ENCODE measurements at places on chromosomes 1 and 21.

DNA sequence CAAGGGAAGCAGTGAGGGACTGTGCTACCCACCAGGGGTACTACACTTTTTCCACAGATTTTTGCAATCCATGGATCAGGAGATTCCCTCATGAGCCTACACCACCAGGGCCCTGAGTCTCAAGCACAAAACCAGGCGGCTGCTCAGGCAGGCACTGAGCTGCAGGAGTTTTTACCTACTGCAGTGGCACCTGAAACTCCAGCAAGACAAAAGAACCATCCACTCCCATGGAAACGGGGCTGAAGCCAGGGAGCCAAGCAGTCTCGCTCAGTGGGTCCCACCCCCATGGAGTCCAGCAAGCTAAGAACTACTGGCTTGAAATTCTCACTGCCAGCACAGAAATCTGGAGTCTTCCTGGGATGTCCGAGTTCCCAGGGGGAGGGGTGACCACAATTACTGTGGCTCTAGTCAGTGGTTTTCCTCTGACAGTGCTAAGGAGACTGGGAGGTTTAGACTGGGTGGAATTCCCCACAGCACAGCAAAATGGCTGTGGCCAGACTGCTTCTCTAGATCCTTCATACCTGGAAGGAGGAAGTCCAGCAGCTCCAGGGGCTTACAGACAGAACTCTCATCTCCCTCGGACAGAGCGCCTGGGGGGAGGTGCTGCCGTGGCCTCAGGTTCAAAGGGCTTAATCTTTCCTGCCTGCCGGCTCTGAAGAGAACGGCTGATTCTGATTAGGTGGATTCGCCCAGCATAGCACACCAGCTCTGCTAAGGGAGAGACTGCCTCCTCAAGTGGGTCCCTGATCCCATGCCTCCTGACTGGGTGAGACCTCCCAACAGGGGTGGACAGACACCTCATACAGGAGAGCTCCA is 437.8 kb downstream of the LTN1 start:
- no peak for DNase-seq

- no peak for DNase-seq
Measured at GRCh38 chr1:107405236-107405635, 264.4 kb downstream of the NTNG1 start.

GRCh38 chr21:31334648-31335121 is 9.4 kb downstream of the TIAM1 start:
- DNase-seq, result no peak

- DNase-seq, result no peak
Measured at GRCh38 chr1:200437556-200438203, 27.8 kb upstream of the ZNF281 start.

DNA sequence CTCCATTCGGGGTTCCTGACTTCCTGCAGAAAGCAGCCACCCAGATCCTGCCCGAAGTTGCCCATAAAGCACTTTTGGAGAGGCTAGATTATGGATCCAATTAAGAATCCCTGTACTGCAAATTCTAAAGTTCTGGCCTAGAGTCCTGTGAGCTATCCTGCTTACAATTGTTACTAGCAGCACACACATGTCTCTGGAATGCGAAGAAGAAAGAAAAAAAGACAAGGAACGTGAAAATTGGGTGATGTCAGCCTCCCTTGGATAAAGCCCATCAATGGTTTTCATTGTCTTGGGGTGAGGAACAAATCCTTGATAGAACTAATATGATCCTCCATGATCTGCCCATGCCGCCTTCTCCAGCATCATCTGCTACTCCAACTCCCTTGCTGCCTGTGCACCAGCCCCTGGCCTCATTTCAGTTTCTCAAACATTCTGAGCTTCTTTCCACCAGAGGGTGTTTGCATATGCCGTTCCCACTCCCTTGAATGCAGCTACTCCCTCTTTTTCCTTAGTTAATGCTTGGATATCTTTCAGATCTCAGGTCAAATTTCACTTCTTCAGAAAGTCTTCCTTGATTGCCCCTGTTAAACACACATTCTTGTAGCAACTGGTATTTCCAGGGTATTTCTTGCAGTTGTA is 94.0 kb downstream of the ST6GALNAC5 start:
- DNase-seq, result no peak

DNA sequence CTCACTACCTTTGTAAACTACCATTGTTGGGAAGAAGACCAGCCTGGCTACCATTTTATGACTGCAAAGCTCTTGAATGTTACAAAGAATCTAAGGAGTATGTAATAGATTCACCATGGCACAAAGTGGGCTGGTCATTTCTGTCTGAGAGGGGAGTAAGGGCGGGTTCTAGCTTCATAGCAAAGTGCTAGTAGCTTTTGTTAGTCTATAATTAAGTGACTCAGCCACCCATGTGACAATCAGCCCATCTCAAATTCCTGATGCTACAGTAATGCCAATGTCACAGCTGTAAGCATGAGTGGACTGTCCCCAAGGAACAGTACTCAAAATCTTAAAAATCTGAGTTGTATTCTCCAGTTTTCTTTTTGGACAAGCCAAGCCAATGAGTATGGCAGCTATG is 15.4 kb upstream of the OTUD3 start:
- DNase-seq, result no peak

DNA sequence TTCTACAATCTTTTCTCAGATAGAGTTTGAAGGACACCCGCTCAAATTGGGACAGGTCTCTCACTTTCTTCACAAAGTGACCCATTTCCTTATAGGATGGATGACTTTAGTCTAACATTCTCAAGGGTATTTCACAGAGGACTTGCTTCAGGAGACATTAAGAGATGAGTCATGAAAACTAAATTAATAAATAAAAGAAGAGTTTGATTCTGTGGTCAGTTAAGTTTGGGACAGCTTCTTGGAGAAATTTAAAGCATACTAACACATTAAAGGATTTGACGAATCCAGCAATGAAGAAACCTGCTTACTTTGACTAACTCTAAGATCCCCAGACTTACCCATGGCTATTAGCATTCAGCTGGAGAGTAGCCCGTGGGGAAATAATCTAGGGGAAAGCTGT is 95.6 kb upstream of the RAB3GAP2 start:
- DNase-seq, result no peak

DNA sequence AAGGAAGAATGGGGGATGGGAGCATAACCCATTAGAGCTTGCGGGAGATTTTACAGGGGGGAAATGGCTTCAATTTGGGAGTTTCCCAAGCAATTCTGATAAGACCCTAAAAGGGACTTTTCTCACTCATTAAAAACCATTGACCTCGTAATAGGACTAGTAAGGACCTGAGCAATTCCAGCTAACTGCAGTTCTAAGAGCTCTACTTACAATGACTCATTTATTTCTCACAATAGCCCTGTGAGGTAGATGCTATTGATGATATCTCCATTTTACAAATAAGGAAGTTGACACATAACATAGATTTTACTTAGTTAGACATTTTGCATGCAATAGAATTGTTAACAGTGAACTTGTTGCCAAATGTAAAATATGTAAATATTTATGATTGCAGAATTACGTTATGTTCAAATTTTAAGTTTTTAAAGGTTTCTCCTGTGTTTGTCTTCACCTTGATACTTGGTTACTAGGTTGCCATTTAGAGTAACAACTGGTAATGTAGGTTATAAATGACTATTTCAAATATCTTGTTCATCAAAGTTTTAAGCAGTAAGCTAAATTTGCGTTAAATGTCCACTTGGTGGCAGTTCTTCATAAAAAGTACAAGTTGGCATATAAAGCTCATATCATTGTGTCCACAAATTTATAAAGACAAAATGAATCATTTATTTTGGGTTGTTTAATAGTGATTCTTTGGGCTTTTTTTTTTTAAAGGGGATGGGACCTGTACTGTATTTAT is 182.0 kb downstream of the PLA2G4A start:
- DNase-seq, result no peak

DNA sequence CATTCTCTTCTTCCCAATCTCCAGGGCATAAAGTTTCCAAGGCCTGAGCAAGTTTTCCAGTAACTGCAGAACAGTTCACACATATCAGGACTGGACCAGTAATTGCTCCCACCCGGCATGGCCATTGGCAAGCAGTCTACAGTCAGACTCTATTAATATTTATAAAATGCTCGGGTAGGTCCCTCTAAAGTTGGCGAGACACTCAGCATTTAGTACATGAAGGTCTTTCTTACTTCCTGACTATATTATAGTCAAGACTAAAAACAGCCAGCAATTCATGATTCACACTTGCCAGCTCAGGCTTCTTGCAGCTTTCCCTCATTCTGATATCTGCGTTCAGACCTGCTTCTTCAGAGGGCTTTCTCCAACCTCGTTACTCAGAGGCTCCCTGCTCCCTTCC is 25.4 kb downstream of the GADD45A start:
- no peak for DNase-seq

DNA sequence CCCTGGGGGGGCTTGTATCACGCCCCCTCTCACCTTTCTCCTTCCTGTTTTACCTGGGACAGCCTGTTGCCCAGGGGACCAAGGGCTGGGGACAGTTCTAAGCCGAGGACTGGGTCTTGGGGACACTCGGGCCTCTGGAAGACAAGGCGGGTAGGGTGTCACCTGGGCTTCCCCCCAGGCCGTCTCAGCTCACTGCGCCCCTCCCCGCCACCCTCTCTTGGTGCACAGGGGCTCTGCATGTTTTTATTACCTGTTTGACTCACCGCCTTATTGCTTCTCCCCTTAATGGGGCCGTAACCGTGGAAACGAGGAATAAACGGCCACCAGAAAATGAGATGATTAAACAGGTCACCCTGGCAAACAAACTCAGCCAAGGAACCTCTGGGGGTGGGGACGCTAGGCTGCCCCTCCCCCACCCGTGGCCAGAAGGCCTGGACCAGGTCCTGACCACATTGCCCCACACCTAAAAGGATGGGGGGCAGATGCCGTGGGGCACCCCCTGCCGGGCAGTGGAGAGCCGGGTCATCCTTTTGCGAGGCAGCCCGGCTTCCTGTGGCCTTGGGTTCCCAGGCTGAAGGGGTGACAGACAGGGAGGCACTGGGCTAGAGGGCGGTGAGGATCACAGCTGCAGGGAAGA is 109.9 kb downstream of the CASZ1 start:
- no peak for DNase-seq
